ENCODE measurements at places on chromosomes 1 and 21.
A peak's percentile ranks its signal among the peaks of the same experiment; 100 is the strongest.

GRCh38 chr1:43441894-43442637 is 11.7 kb downstream of the HYI start:
- DNase-seq, result no peak

DNA sequence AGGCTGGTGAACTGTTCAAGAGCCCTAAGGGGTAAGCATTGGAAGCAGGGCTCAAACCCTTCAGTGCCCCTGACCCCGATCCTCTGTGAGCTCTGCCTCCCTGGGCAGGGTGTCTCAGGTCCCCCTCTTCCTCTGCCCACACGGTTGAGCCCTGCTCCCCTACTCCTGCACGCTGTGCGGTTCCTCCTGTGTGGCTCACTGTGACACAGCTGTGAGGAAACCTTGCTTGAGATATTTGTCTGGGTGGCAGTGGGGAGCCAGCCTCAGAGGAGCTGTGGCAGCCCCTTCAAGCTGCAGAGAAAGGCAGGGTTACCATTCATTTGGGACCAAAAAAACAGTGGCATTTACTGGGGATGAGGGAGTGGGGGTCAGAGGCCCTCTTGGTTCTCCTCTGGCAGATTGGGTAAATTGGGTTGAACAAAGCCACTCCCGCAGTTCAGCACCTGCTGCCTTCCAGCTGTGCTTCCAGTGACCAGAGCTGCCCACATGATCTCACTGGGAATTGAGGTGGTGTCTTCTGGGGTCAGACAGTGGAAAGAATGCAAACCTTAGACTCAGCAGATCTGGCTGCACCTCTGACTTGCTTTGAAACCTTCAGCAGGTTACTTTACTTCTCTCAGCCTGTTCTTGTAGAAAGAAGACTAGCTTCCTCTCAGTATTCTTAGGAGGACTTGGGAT is 60.6 kb upstream of the CD1D start:
- no peak for DNase-seq

DNA sequence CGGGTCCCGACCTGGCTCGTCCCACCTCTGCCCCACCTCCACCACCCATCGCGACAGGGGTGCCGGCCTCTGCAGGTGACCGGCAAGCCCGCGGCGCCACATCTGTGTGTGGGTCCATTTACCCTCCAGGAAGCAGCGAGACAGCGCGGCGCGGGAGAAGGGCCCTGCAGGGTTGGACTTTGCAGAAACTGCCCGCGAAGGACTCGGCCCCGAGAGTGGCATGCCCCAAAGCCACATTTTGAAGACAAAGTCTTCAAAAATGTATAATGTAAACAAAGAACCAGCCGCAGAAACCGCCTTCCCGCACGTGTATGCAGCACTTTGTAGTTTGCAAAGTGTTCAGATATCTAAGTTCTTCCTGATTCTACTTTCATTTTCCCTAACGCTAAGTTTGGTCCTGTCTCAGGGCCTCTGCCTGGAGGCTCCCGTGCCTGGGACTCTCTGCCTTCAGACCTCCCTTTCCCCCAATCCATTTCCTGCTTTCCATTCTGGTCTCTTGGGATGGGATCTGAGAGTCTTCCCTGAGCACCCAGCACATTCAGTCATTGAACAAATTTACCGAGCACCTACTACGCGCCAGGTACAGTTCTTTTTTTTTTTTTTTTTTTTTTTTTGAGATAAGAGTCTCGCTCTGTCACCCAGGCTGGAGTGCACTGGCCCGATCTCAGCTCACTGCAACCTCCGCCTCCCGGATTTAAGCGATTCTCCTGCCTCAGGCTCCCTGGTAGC is 524 bp upstream of the TMCO4 start:
- DNase-seq, result peak; percentile 8

DNA sequence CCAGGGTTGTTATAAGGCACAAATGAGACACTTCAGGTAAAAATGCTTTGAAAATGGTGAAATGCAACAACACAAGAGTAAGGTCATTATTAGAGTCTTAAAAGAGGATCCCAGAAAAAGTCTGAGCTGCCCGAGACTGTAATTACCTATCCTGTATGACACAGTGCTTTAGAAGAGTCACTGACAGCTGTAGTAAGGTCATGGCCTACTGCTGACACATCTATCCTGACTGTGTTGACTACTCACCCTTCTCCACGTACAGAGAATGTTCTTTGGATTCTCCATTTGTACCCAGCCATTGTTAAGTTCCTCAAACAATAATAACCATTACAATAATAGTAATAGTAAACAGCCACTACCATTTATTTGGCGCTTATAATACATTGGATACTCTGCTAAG is 104.4 kb downstream of the CACHD1 start:
- no peak for DNase-seq

- no peak for DNase-seq
Observed at GRCh38 chr1:9225411-9225785, 9.2 kb upstream of the H6PD start.

DNA sequence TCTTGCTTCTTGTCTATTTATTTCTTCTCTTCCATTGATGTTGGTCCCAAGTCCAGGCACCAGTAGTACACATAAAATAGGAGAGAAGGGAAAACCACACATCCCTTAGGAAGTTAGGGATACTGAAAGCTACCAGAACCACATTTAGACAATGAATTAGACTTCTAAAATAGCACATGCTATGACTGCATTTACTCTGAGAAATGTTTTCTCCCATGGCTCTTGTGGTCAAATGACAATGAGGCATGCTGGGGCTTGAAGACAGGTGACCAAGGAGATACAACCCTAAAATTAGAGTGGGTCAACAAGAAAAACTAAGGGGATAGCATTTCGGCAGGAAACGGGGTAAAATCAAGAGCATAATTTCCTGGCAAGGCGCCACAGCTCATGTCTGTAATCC is 17.1 kb downstream of the MTOR start:
- DNase-seq, result no peak

GRCh38 chr1:18856435-18856834 is 3.0 kb downstream of the TAS1R2 start:
- DNase-seq, result no peak

GRCh38 chr1:16927256-16927655 is 5.5 kb downstream of the CROCC start:
- no peak for DNase-seq

GRCh38 chr1:226363801-226364513 is 43.9 kb downstream of the PARP1 start:
- DNase-seq, result no peak

DNA sequence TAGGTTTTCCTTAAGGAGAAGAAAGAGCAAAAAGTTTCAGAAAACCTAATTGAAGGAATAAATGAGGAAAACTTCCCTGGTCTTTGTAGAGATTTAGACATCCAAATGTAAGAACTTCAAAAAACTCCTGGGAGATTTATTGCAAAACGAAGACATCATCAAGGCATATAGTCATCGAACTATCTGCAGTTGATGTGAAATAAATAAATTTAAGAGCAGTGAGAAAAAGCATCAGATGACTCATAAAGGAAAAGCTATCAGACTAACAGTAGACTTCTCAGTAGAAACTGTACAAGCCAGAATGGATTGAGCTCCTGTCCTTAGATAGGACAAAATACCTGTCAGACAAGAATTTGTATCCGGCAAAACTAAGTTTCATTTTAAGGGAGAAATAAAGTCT is 569.4 kb upstream of the ADAMTS5 start:
- no peak for DNase-seq

- DNase-seq, result no peak
Observed at GRCh38 chr1:97114842-97115241, 393.3 kb downstream of the PTBP2 start.

DNA sequence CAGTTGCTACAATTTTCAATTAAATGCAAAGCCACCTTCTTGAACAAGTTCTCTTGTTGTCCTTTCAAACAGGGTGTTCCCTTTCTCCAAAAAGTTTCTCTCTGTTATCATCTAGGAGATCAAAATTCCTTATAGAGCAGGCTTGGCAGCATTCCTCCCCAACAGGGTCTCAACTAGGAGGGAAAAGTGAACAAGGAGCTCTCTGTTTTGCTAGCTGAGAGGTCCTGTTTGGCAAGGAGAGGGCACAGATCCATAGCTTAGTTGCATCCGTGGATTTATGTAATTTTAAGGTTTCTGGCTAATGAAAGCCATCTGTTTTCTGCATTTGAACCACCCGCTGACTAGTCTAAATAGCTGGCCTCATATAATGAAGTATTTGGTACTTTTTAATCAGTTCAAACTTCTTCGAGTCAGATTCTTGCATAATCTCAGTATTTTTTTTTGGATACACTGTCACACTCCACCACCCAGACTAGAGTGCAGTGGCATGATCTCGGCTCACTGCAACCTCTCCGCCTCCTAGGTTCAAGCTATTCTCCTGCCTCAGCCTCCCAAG is 54.0 kb downstream of the APP start:
- DNase-seq, result peak; percentile 26

GRCh38 chr1:213061263-213061662 is 10.2 kb downstream of the RPS6KC1 start:
- DNase-seq, result no peak

GRCh38 chr1:10794724-10795275 is 1.6 kb downstream of the CASZ1 start:
- no peak for DNase-seq

- no peak for DNase-seq
Observed at GRCh38 chr1:9048551-9048950, 20.9 kb downstream of the SLC2A5 start.

GRCh38 chr1:196372896-196373536 is 235.2 kb downstream of the KCNT2 start:
- no peak for DNase-seq

- no peak for DNase-seq
Observed at GRCh38 chr1:200354243-200354642, 55.6 kb downstream of the ZNF281 start.

DNA sequence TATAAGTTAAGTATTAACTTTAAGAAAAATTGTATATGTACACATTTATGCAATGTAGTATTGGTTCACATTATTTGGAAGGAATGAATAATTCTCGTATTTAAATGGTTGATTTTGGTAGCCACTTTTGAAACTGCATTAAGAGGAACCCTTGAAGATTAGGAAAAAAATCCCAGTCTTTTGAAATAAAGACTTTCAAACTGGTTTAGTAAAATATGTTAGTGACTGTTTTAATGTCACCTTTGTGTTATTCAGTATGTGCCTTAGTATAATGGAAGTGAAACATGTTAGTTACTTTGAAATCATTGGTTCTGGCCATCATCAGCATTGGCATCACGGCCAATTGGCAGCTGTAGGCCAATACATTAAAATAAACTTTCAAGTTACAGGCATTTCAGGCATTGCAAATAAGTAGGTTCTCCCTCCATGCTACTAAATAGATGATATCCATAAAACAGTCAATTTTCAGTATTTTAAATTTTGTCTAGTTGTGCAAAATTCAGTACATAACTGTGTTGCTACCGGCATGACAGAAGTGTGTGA is 4.4 kb downstream of the MIER1 start:
- no peak for DNase-seq

GRCh38 chr1:54798769-54799641 is 2.1 kb downstream of the TTC22 start:
- DNase-seq, result no peak

- DNase-seq, result no peak
Observed at GRCh38 chr1:224558904-224559303, 57.2 kb upstream of the CNIH3 start.

DNA sequence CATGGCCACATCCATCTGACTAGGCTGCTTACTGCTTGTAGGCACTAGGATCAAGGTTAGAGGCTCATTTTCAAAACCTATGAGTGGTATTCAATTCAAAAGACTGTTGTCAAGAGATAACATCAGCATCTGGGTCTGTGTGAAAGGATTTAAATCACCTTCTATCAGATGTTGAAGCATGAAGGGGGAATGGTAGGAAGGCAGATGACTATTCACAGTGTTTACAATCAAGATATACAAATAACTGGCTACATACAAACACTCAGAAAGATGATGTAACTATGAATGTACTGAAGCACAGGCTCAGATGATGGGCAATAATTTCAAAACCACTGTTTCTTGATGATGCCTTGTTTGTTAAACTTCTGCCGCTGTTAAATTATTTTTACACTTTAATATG is 249.2 kb downstream of the SLC45A1 start:
- DNase-seq, result no peak

GRCh38 chr1:234320549-234320948 is 52.7 kb upstream of the COA6 start:
- DNase-seq, result peak; percentile 3
